ENCODE measurements at places on chromosomes 1 and 21. TPM values are rescaled to one million over a fixed set of nuclear protein-coding genes. Genes with fewer than 3 reads are reported as not detected.

DNA sequence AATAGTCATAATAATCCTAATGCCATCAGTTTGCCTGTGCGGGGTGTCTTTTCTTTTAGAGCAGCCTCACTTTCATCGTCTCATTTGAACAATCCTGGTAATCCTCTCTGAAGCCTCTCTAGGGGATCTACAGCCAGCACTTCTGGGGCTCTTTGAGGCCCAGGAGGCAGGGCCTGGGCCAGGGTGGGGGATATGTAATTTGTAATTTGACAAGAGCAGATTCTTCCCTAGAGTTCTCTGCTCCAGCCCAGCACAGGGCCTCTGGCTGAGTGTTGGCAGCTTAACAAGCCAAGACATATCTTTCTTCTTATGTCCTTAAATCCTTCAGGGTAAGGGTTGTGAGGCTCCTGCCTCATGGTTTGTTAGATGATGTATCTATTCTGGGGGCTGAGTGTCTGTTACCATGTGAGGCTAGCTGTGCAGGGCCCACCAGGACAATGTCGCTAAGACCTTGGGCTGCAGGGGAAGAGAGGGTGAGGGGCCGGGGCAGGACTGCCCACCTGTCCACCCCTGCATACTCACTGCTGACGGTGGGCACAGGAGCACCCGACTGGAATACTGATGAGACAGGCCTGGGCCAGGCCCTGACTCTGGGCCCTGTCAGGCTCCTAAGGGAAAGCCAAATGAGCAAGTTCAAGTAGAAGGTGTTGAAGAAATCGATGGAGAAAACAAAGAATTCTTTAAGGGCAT lies 45.3 kb upstream of the PARP1 start:
- no peak overlapping the region for H3K4me3 ChIP-seq
- no peak for DNase-seq
- no peaks in the 10 kb centered on the region for H3K36me3 ChIP-seq
- peaks cover 39% of the 10 kb centered on the region for H3K27me3 ChIP-seq
- H3K4me1 ChIP-seq, result no peaks in the 10 kb centered on the region

DNA sequence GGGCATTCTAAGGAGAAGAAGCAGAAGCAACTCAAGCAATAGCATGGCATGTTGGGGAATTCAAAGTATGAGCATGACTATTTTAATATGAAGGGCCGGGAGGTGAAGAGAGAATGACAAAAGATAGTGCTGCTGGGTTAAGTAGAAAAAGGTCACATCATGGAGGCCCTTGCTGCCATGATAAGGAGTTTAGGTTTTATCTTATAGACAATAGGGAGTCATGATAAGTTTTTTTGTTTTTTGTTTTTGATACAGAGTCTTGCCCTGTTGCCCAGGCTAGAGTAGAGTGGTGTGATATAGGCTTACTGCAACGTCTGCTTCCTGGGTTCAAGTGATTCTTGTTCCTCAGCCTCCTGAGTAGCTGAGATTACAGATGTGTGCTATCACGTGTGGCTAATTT lies 3.1 kb downstream of the BNIPL start:
- no peak overlapping the region for H3K4me3 ChIP-seq
- no peaks in the 10 kb centered on the region for H3K4me1 ChIP-seq
- H3K27ac ChIP-seq, result no peak overlapping the region
- H3K27me3 ChIP-seq, result no peaks in the 10 kb centered on the region

The NPPB gene
- total RNA-seq, result not detected

GRCh38 chr1:221734187-221734586 lies 7.7 kb downstream of the DUSP10 start:
- no peak overlapping the region for H3K4me3 ChIP-seq
- peaks cover 8% of the 10 kb centered on the region for H3K36me3 ChIP-seq
- H3K4me1 ChIP-seq, result peaks cover 8% of the 10 kb centered on the region
- no peak for DNase-seq
- no peaks in the 10 kb centered on the region for H3K27me3 ChIP-seq
